ENCODE measurements at places on chromosomes 13 and 19.
A peak's percentile ranks its signal among the peaks of the same experiment; 100 is the strongest.

GRCh38 chr19:39038098-39038497, 5.7 kb upstream of the FBXO27 start:
- no peak for DNase-seq

DNA sequence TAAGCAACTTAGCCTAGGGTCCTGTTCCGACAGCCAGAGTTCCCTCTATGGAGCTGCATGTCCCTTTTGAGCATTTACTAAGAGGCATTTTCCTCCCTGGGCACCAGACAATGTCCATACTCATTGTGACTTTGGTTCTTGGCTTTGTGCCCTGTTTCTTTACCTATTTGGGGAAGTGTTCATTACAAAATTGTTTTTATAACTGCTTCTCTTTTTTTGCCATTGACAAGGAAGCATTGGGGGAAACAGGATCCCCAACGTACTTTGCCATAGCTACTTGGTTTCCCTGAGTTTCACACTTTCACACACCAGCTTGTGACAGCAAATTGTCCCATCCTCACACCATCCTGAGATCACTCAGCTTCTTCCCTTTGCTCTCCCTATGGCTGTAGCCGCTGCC, 81.1 kb upstream of the SIAH3 start:
- no peak for DNase-seq

DNA sequence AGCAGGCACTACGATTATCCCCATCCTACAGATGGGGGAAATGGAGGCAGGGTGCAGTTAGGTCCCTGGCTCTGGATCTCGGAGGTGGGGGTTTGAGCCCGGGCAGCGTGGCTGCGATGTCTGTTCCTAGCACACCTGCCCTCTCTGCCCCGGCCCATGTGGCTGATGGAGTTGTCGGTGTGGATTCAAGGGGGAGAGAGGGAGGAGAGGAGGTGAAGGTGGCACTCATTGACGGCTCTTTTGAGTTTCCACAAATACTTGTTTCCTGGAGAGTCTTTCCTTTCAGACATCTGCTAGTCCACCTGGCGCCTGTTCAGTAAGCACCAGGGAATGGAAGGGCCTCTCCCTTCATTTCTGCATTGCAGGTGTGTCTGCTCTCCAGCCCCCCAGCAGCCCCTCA, 69.9 kb downstream of the ARHGEF18 start:
- DNase-seq, result no peak

- DNase-seq, result no peak
Observed at GRCh38 chr13:29852472-29853054, 2.1 kb upstream of the UBL3 start.

DNA sequence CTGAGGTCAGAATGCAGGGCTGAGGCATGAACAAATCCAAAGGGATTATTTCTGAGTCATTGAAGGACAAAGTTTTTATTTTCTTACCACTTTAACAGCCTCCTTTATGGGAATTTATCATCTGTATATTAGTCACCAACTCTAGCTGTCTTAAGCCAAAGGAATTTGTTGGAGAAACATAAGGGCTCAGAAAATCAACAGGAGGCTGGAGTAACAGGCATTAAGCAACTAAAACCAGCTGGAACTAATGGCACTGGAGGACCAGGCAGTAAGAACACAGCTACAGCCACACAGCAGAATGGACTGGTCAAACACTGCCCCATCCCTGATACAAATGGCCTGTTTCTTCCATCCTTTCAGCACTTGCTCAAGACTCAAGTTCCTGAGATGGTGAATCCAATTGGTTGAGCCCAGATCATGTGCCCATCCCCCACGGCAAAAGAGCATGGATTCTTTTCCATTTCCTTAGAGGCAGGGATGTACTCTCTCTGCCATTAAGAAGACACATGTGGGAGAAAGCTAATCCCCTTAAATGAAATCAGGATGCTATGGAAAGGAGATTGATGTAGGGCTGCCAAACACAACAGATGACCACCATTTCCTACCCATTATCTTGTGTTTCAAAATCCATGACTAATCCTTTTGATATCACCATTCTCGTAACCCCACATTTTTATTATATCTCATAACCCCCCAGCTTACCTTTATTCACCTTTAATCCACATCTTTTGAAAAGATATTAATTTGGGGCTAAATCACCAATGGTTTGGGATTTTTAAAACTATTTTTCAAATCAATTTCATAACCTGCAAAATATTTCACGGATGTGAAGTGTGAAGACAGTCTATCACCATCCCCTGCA, 157.0 kb upstream of the FNDC3A start:
- DNase-seq, result peak; percentile 87

- no peak for DNase-seq
Observed at GRCh38 chr13:94761407-94761806, 49.1 kb upstream of the SOX21 start.

DNA sequence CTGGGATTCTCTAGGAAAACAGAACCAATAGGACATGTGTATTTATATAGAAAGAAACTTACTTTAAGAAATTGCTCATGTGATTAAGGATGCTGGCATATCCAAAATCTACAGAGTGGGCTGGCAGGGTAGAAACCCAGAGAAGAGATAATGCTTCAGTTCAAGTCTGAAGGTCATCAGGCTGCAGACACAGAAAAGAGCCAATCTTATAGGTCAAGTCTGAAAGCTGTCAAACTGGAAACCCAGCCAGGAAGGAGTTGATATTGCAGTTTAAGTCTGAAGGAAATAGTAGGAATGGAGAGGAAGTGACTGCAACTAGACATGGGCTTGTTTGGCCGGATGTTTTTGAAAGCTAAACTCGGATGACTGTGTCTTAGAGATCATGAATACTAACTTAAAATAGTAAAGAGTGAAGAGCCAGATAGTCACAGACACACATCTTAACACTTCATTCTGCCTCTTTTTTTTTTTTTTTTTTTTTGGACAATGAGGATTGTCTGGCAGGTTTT, 125.3 kb upstream of the GPC6 start:
- DNase-seq, result no peak

GRCh38 chr19:3867971-3868769, 668 bp downstream of the ZFR2 start:
- no peak for DNase-seq

GRCh38 chr13:48184260-48184659, 48.7 kb upstream of the ITM2B start:
- DNase-seq, result no peak

- DNase-seq, result no peak
Observed at GRCh38 chr13:45196096-45196495, 4.7 kb downstream of the KCTD4 start.

DNA sequence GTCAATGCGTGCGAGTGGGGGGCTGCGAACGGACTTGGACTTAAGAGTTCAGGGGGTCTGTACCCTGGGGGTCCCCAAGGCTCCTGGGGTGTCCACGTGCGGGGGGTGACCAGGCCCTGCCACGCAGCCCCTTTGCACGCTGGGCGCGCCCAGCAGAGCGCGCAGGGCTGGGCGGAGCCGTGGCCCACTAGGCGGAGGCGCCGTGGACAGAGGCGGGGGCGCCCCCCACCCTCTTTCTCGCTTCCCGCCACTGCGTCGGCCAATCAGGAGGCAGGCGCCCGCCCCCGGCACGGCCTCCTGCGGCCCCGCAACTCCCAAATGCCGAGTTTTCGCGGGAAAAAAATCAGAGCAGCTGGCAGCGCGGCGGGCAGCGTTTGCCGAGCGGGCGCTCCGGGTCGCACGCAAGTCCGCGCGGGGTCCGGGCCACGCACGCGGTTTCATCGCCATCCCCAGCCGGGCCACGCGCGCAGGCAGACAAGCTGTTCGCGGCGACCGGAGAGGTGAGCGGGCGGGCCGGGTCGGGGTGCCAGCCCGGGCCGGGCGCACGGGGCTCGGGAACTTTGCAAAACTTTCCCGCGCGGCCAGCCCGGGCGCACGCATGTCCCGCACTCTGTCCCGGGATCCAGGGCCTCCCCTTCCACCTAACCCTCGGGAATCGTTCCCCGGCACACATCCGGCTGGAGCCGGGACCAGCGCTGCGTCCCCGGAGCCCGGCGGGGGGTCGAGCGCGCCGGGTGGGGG, at the start of gene UHRF1:
Gene UHRF1 (plus strand): TSS at position 346 of the 741 bp plus-strand sequence. CDS start 1,385 bp downstream, outside the sequence.
- no peak for DNase-seq

DNA sequence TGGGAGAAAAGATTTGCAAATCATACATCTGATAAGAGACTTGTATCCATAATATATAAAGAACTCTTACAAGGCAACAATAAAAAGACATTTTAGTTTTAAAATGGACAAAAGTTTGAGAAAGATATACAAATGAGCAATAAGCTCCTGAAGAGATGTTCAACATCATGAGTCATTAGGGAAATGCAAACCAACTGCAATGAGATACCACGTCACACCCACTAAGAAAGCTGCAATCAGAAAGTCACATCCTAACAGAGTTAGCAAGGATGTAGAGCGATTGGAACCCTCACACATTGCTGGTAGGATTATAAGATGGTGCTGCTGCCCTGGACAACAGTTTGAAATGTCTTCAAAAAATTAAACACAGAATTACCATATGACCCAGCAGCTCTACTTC, 50.3 kb downstream of the GSX1 start:
- no peak for DNase-seq

- no peak for DNase-seq
Observed at GRCh38 chr19:5914358-5914774, 312 bp downstream of the CAPS start.

- DNase-seq, result no peak
Observed at GRCh38 chr13:46684287-46685001, 112.5 kb downstream of the ESD start.

GRCh38 chr13:74987124-74987690, 494.8 kb downstream of the TBC1D4 start:
- DNase-seq, result peak; percentile 29

DNA sequence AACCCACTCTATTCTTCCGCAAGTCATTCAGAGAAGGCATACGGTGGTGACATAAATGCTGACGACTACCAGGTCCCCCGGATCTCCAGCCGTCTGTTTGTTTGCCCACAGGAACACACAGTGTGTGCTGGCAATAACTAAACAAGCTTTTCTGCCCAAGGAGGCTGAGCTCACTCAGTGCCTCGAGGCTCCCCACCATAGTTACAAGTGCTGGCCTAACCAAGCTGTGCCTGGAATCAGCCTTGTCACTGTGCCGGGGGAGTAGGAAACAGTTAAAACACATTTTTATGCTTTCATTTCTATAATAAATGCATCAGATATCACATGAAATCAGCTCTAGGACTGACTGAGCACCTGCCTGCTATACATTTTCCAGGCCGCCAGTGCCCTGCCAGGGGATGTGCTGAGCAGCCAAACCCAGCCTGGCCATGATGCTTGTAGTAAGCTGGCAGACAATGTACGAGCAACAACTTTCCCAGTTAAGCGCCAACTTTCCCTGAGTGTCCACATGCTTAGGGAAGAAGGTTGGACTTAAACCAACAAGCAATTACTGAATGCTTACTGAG, 28.1 kb downstream of the BRD4 start:
- no peak for DNase-seq

DNA sequence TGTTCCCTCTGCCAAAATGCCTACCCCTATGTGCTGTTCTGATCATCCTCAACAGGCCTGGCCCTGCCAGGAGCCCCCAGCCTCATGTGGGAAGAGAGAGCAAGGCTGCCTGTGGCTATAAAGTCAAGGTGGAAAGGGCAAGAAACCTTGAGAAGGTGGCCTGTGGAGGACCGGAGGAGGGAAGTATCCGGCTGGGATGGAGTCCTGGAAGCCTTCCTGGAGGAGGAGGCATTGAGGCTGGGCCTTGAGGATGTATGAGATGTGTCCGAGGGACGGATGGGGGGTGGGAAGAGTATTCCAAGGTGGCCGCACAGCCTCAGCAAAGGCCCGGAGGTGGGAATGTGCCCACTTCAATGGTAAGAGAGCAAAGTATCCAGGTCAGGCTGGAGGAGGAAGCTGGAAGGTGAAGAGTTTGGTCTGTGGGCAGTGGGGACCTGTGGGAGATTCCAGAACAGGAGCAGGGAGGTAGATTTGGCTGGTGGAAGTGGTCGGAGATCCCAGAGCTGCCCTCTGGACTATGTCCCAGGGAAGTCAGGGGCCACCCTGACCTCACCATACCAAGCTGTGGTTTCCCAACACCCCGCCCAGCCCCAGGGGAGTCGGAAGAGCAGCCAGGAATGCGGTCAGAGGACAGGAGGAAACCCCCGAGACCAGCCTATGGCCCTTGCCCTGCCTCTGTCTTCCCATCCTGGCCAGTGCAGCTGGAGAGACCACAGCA, 3.0 kb upstream of the PLIN4 start:
- DNase-seq, result no peak

- no peak for DNase-seq
Observed at GRCh38 chr19:31354799-31355664, 5.8 kb upstream of the TSHZ3 start.

GRCh38 chr19:58067240-58067912, 8.3 kb downstream of the ZNF135 start:
- no peak for DNase-seq

- DNase-seq, result no peak
Observed at GRCh38 chr19:4185413-4186086, 3.1 kb downstream of the ANKRD24 start.

DNA sequence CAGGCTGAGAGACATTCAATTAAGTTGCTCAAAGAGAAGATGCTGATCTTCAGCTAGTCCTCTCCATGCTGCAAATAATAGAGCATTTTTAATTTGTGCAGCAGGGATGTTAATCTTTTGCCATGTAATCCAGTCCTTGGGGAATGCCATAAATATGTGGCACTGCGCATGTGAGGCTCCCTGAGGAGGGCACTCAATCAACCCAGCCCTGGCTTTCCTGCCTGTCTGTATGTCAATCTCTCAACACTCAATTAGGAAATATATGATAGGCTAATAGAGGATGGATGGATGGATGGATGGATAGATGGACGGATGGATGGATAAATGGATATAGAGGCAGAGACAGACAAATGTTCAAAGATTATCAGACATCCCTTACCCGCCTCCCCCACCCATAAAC, 31.6 kb upstream of the POP4 start:
- DNase-seq, result no peak

- no peak for DNase-seq
Observed at GRCh38 chr13:93889430-93889951, 590.0 kb downstream of the DCT start.

- no peak for DNase-seq
Observed at GRCh38 chr19:47493378-47494210, 9.6 kb upstream of the KPTN start.

- DNase-seq, result no peak
Observed at GRCh38 chr19:7657131-7657751, 11.6 kb upstream of the RETN start.

DNA sequence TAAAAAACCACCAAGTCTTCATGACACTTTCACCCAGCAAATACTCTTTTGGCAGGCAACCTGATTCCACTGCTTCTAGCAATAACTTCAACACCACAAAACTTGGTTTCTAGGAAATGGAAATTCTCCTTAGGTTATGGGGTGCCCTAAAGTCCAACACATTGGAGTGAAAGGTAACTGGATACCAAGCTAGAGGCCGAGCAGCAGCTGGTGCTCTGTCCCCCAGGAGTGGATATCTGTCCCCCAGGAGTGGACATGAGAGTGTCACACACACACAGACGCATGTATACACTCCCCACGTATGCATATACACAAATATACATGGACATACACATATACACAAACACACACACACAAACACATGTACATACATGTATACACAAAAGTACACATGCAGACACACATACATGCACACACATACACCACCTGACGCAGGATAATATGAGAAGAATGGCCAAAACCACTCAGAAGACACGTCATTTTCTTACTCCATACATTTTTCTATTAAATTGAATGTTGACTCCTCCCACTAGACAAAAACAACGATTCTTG, 50.8 kb downstream of the RFX2 start:
- no peak for DNase-seq

- DNase-seq, result no peak
Observed at GRCh38 chr13:31894931-31895330, 136.6 kb upstream of the FRY start.

GRCh38 chr13:99985886-99986527, 4.4 kb downstream of the ZIC2 start:
- DNase-seq, result no peak

All from kidney epithelial cell (primary cell).